ENCODE measurements at places on chromosomes 12 and 14. TPM values are rescaled to one million over a fixed set of nuclear protein-coding genes. Genes with fewer than 3 reads are reported as not detected.

DNA sequence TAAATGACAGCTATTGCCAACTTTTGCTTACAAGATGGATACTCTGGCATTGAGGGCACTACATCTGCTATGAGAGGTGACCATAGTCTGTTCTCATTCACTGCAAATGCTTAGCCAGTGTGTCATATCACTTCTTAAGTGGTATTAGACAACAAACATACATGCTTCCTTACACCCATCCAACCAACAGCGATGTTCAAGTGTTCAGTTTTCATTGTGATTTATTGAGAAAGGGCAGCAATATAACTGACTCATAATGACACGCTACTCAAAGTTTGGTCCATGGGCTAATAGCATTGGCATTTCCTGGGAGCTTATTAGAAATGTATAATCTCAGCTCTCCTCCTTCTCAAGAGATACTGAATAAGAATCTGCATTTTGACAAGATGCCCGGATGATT, 181.7 kb downstream of the NPAS3 start:
- no peak for DNase-seq

- DNase-seq, result no peak
These were observed 127.7 kb downstream of the PDE3A start for GRCh38 chr12:20495997-20496396.

GRCh38 chr12:132153501-132154340, 9.5 kb downstream of the NOC4L start:
- no peak for DNase-seq

- no peak for DNase-seq
These were observed 866.0 kb upstream of the TMEM132C start for GRCh38 chr12:127401005-127401404.

Gene DENND5B
- polyA plus RNA-seq, result 7.9 TPM

Gene ITGA5
- polyA plus RNA-seq, result 170 TPM

Gene PRDM4
- polyA plus RNA-seq, result 22.7 TPM

Gene INSM2
- polyA plus RNA-seq, result not detected

Gene BDKRB1
- polyA plus RNA-seq, result 3.8 TPM

Measured in BJ (cell line).